ENCODE measurements at places on chromosomes 11 and 22. TPM values are rescaled to one million over a fixed set of nuclear protein-coding genes. Genes with fewer than 3 reads are reported as not detected.

APOL3 gene
- 2.4 TPM for total RNA-seq

FOXR1 gene
- not detected for total RNA-seq

PRG3 gene
- not detected for total RNA-seq

NECTIN1 gene
- total RNA-seq, result 20.1 TPM

TNNI2 gene
- total RNA-seq, result not detected

OR2AG2 gene
- total RNA-seq, result 2.3 TPM

ACTN3 gene
- total RNA-seq, result not detected

JHY gene
- total RNA-seq, result 9.4 TPM

CFAP300 gene
- total RNA-seq, result 5.2 TPM

DNA sequence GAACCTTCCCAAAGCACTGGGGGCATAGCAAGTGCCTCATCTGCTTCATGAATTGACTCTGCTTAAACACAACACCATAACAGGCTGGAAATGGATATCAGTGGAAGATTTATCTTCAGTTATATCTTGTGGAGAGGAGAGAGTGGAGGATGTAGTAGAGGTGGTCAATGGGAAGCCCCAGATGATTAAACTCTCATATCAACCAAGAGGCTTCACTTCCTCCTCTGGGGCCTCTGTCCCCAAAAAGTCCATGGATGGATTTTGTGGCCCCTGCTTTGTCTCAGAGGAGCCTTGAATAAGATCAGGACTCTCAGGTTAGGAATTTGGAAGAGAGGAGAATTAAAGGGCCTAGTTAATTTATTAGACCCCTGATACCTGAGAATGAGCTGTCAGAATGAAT, 106.1 kb downstream of the CEP164 start:
- no peak for DNase-seq

- DNase-seq, result no peak
Measured at GRCh38 chr11:83782329-83782728, 496.2 kb upstream of the CCDC90B start.

GRCh38 chr22:49439373-49439772, 388.3 kb downstream of the BRD1 start:
- DNase-seq, result no peak

DNA sequence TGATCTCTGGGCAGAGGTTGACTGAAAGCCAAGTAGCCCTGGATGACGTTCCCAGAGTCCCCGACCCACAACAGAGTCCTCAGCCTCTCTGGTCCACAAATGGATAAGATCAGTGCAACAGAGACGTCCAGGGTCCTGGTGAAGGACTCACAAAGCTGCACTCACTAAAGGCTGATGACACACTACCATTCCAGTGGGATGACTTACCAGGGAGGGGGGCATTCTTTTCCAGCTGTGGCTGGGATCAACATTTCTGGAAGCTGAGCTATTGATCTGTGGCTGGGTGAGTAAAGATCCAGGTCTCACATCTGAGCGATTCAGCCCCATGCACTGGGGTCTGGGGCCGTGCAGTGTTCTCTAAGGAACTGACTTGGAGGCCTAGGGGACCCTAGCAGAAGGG, 296.2 kb downstream of the NTM start:
- no peak for DNase-seq

DNA sequence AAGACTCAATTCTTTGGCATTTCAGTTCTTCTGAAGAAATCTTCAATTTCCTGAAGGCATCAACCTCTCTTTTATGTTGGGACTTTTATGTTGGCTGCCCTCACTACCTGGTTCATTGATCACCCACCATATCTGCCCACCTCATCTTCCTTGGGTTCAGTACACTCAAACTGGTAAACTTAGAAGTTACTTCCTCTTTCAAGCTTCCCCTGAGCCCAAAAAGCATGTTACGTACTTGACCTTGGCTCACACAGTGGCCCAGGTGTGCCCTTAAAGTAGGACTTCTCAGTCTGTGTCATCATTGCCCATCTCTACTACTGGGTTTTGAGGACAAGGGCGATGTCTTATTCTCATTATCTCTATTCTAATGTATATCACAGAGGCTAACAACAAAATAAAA, 86.1 kb downstream of the GRIA4 start:
- DNase-seq, result no peak

DNA sequence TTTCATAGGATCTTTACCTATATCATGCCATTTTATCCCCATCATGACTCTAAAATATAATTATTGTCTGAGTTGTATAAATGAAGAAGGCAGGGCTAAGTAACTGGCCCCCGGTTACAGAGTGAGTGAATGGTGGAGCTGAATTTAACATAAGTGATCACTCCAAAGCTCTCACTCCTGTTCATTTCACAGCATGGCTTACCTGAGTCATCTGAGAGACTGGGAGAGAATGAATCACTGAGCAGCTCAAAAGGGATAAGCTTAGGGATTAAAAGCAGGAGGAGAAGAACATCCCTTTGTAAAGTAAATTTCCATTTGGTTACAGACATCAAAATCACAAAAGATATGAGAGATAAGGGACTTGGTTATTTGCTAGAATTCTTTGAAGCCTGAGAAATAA, 294.0 kb upstream of the CTSC start:
- DNase-seq, result no peak

GRCh38 chr11:12377106-12377823, at the start of gene PARVA:
TSS of gene PARVA (plus strand) at chr11:12377571. CDS start at chr11:12377648, 77 bp downstream.
- DNase-seq, result peak; percentile 58

GRCh38 chr22:23182309-23183060, 2.2 kb downstream of the BCR start:
- DNase-seq, result peak; percentile 63

DNA sequence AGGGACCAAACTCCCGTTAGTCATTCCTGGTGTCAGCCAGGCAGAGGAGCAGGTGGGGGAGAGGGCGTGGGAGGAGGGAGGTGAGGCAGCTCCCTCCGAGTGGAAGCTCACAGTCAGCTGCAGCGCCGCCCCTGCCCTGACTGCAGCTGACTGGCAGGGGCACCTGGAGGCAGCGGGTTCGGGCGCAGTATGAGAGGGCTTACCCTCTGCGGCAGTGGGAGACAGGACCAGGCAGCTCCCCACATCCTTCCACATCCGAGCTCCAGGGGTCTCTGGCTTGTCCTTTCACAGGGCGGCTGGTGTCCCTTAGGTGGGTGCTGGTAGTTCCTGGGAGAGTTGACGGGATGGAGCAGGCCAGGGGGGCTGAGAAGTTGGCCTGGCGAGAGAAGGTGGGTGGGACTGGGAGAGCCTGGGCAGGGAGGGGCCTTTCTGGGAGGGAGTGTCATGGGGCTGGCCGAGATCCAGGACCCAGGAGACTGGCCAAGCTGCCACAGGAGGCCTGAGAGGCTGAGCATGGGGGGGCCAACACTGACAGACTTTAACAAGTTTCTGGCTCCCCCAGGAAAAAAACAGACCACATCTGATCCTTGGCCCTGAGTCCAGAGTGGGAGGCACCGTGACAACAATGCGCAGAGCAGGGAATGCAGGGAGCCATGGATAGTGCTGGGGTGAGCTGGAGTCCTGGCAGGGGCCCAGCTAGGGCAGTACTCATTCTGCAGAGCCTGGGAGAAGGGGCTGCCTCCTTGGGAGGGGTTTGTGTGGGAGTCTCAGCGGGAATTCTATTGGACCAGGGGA, 4.9 kb downstream of the ADORA2A start:
- peak; percentile 56 for DNase-seq

DNA sequence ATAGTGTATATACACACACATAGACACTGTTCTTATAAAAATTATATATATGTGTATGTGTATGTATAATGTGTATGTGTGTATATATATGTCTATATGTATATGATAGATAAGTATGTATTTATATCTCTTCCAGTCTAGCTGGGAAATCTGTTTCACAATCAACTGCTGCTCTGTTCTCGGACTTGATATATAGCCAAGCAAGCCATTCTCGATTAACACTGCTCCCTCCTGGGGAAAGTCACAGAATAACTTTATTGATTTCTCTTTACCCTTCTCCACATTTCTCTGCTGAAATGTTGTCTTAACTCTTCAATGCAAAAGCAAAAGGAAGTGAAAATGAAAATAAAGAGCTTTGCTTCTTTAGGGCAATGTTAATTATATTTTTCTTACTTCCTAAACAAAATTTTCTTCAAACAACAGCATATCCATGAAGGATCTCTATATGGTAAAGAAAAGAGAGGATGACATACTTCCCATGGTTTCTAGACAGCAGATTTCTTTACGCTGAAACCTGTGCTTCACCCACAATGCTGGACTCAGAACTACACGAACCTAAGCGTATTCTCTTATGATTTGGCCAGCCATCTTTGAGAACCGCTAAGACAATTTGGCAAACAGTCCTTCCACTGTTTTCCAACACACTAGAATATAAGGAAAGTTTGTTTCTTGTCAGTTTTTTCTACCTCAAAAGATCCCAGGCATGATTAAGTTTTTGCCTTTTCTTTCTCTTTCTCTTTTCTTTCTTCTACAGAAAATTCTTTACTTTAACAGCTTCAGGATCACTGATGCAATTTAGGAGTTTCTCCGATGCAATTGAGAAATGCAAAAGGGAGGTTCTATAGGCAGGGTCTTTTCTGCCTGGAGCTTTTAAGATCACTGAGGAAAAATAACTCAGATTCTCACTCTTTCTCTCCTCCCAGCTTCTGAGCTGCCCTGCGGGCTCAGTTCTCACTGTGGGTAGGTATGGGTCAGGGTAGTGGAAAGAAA, 1.9 kb downstream of the BLID start:
- no peak for DNase-seq

GRCh38 chr11:34150494-34151151, 45.2 kb downstream of the NAT10 start:
- no peak for DNase-seq
